NCI-H1105 (cell line): ENCODE measurements at places on chromosomes 1 and 21.

- no peak for DNase-seq
These were observed 7.8 kb downstream of the VANGL2 start for GRCh38 chr1:160407839-160408801.

DNA sequence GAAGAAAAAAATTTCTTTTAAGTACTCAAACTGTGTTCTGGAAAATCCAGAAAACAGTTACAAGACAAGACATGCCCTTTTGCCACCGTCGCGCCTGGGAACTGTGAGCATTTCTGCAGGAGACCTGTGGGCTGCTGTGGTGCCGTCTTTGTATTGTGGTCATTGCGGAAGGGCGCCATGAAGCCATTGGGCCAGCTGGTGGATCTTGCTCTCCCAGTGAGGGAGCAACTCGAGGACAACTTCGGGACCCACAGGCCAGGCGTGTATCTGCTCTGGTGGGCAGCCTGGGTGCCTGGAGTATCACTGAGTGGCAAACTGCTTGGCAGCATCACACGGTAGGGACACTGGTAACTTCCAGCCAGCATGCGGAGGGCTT lies 3.8 kb upstream of the THEMIS2 start:
- no peak for DNase-seq

- no peak for DNase-seq
These were observed 26.7 kb downstream of the CDC7 start for GRCh38 chr1:91527266-91527765.

- DNase-seq = peak; percentile 44
These were observed 773 bp downstream of the IFNGR2 start for GRCh38 chr21:33403786-33404585.

DNA sequence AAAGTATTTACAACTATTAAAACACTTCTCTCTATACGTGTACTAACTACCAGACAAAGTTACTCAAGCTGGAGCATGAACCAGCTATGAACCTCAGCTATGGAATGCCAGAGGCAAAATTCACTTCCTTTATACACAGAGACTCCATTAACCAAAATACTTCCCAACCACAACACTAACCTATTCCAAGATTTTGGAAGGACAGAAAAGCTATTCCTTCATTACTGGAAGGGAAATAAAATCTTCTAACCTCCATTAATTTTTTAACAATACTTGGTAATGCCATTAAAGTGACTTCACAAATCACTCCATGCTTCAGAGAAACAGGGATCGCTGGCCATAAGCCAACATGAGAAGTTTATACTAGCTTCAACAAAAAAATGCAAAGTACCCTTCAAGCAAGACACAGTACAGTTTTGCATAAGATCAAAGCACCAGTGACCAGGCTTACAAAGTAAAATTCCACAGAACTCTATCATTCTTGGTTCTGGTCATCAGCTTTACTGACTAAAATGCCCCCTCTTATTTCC lies 58.0 kb downstream of the PUM1 start:
- no peak for DNase-seq

DNA sequence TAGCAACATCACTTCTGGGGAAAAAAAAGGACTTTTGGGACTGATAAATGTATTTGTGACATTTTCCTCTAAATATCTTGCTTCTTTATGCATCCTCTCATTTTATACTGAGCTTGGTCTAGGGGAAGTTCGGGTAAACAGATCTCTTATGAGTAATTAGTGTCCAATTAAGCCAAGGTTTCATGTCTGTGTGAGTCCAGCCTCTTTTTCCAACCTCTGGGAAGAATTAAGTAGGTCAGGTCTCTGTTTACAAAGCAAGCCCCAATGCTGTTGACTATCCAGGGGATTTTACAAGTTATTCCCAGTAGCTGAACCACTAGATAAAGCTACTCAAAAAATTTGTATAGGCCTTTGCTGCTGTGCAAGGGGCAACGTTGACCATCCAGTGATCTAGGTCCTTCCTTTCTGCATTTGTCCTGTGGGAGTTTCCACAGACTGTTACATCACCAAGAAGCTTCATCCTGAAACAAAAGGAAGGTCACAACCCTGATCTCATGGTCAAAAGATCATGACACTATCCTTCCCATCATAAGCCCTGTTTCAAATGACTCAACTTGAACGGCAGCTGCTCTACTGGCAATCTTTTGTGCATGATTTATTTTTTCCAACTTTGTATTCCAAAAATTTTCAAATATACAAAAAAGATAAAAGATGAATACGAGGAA lies 74.3 kb downstream of the ETS2 start:
- DNase-seq = no peak

DNA sequence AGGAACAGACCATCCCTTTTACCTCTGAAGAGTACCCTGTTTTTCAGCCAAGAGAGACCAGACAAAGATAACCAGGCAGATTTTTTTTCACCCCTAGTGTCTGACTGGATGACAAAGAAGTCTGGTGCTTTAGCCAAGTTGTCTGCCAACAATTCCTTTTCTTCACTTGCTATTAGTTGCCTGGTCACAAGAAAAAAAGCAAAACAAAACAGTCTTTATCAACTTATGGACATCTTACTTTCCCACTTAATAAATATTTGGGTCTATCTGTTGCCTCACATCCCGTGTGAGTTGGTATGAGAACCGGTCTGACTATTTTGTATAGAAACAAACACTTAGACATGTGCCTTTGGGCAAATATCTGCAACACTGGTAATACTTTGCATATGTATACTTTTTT lies 662.9 kb downstream of the PLPP3 start:
- DNase-seq = no peak

- DNase-seq = no peak
These were observed 13.2 kb downstream of the CNTN2 start for GRCh38 chr1:205056188-205056611.

DNA sequence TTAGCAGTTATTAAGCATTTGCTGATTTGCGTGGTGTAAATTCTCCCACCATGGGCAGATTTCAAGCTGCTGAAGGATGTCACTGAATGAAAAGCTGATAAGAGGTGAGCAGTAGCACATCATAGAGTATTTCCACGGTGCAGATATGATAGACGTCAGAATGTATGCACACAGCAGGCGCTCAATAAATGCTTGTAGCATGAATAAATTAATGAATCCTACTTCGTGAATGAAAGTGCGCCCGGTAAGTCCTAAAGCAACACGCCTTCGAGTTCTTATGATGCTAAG lies 510 bp upstream of the UBIAD1 start:
- no peak for DNase-seq

DNA sequence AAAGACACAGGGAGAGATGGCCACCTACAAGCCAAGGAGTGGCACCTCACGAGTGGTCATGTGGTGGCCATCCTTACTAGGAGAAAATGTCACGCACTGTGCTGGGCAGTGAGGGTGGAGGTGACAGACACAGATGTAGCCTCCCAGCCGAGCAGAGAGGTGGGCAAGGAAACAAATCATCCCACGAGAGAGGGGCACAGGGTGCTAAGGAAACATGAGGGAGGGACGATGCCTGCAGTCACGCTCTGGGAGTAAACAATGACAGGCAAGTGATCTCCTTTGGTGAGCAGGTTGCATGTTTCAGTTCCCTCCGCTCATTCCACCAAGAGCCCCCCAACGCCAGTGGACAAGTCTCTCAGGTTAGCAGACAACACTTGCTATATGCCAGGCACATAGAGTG lies 65.8 kb downstream of the CD247 start:
- no peak for DNase-seq
